ENCODE measurements at places on chromosomes 7 and 10. TPM values are rescaled to one million over a fixed set of nuclear protein-coding genes. Genes with fewer than 3 reads are reported as not detected.

ZNF804B gene
- total RNA-seq, result 3.0 TPM

BTBD16 gene
- total RNA-seq, result 3.0 TPM

HMX3 gene
- not detected for total RNA-seq

GIMAP8 gene
- total RNA-seq, result 3.4 TPM

UTF1 gene
- not detected for total RNA-seq

NME8 gene
- total RNA-seq, result 0.72 TPM

ADAP1 gene
- total RNA-seq, result 122 TPM

ZSCAN21 gene
- 11.5 TPM for total RNA-seq

IL15RA gene
- total RNA-seq, result 5.7 TPM

ANKIB1 gene
- total RNA-seq, result 237 TPM

SH3PXD2A gene
- 60.0 TPM for total RNA-seq

FGFR2 gene
- 121 TPM for total RNA-seq

FOXP2 gene
- total RNA-seq, result 25.0 TPM

TAS2R41 gene
- total RNA-seq, result not detected

GRM3 gene
- 53.5 TPM for total RNA-seq

SSC4D gene
- total RNA-seq, result 2.5 TPM

EEPD1 gene
- total RNA-seq, result 14.5 TPM

PPA1 gene
- 161 TPM for total RNA-seq

EN2 gene
- not detected for total RNA-seq

GDF2 gene
- not detected for total RNA-seq

SRRM3 gene
- total RNA-seq, result 95.6 TPM

STX1A gene
- total RNA-seq, result 115 TPM

NEUROG3 gene
- not detected for total RNA-seq

EDRF1 gene
- 34.5 TPM for total RNA-seq

TMEM209 gene
- total RNA-seq, result 16.6 TPM

KLF14 gene
- total RNA-seq, result not detected

PIK3AP1 gene
- 8.0 TPM for total RNA-seq

AQP1 gene
- total RNA-seq, result 44.6 TPM

SUGCT gene
- 3.2 TPM for total RNA-seq

AKR1C4 gene
- not detected for total RNA-seq

CPEB3 gene
- total RNA-seq, result 57.5 TPM

CDNF gene
- total RNA-seq, result 2.3 TPM

C10orf62 gene
- total RNA-seq, result 0.91 TPM

PON3 gene
- total RNA-seq, result 1.5 TPM

SPAM1 gene
- not detected for total RNA-seq

SPDYE16 gene
- 1.3 TPM for total RNA-seq

CALHM3 gene
- not detected for total RNA-seq

AZGP1 gene
- 56.7 TPM for total RNA-seq

TMEM176B gene
- total RNA-seq, result 20.5 TPM

GLCCI1 gene
- total RNA-seq, result 141 TPM

TAS2R38 gene
- not detected for total RNA-seq

PDK4 gene
- total RNA-seq, result 52.5 TPM

FAM24B gene
- 4.4 TPM for total RNA-seq

SPDYE1 gene
- total RNA-seq, result not detected

OR2A1 gene
- not detected for total RNA-seq

LIPF gene
- total RNA-seq, result not detected

CCDC3 gene
- 50.8 TPM for total RNA-seq

THSD7A gene
- total RNA-seq, result 11.3 TPM

CNTNAP2 gene
- total RNA-seq, result 229 TPM

DYNC1I1 gene
- 113 TPM for total RNA-seq

RPEL1 gene
- not detected for total RNA-seq

GPRIN2 gene
- total RNA-seq, result 0.95 TPM

DKK1 gene
- total RNA-seq, result 5.2 TPM

ASL gene
- total RNA-seq, result 26.8 TPM

PALD1 gene
- 22.0 TPM for total RNA-seq

LRIT1 gene
- total RNA-seq, result not detected

ACSM6 gene
- not detected for total RNA-seq

All from dorsolateral prefrontal cortex (tissue), 122 donors.